ENCODE measurements at places on chromosomes 3 and 15.

- DNase-seq, result no peak
These were observed 59.5 kb upstream of the GALNT15 start for GRCh38 chr3:16114930-16115329.

DNA sequence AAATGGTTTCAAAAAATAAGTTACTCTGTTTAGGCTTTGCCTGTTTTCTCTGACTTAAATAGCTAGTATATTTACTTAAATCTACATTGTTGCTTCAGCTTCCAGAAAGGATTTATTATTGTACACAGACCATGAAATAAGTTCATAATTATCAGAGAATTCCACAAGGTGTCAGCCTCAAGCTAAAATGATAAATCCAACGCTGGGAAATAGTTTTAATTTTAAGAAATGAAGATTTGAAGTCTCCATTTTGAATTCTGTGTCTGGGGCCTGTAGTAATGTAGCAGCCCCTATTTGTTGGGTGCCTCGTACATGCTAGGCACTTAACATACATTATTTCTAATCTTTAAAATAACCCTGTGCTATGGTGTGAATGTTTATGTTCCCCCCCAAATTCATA lies 92.6 kb upstream of the KCNMB2 start:
- no peak for DNase-seq

GRCh38 chr3:31967592-31967991 lies 13.5 kb downstream of the OSBPL10 start:
- DNase-seq, result no peak

GRCh38 chr3:63324621-63325020 lies 46.5 kb downstream of the SYNPR start:
- no peak for DNase-seq

DNA sequence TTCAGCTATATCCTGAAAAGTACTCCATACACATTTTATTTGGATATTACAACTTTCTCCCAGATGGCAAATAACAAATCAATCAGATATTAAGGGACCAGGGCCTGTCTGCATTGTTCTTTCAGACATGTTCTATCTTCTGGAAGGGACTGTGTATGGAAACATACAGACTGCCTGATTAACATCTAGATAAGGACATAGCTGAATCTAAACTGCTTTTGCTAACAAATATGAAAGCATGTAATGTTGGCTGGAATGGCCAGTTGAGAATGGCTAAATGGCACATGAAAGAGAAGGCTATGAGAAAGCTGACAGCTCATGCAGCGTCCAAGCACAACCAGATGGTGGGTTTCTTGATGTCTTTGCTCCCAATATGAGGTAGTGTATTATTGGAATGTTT lies 149.4 kb downstream of the CFAP20DC start:
- no peak for DNase-seq

GRCh38 chr15:75925440-75925839 lies 21.8 kb downstream of the FBXO22 start:
- DNase-seq, result no peak

DNA sequence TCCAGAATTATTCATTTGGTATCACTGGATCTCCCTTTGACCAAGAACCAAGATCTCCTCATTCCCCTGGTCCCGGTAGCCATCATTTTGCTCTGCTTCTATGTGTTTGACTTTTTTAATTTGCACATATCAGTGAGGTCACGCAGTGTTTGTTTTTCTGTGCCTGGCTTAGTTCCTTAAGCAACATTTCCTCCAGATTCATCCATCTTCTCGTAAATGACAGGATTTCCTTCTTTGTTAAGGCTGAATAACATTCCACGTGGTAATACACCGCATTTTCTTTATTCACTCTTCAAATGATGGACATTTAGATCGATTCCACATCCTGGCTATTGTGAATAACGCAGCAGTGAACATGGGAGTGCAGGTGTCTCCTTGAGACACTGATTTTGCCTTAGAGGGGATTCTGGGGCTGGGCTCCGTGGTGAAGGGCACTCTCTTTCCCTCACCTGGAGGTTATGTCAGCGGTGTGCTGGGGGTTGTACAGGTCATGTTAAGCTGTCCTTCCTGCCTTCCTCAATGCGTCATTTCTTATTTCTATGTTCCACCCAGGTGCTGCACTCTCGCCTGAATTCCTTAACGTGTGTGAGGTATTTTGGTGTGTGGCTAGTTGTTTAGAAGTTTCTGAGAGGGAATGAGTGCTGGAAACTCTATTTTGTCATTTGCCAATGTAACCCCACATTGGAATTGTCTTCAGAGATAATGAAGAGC lies 212.2 kb downstream of the LPP start:
- no peak for DNase-seq

- no peak for DNase-seq
These were observed 120.9 kb downstream of the ATP10A start for GRCh38 chr15:25742041-25742730.

- no peak for DNase-seq
These were observed 44.3 kb upstream of the TM4SF1 start for GRCh38 chr3:149421764-149422163.

GRCh38 chr3:45686850-45687249 lies 2.3 kb upstream of the SACM1L start:
- no peak for DNase-seq

- DNase-seq, result peak; percentile 18
These were observed 326.0 kb upstream of the SGO1 start for GRCh38 chr3:20511863-20512505.

- DNase-seq, result no peak
These were observed 40.1 kb downstream of the FNDC3B start for GRCh38 chr3:172079326-172079976.
